ENCODE measurements at places on chromosomes 12 and 14.
A peak's percentile ranks its signal among the peaks of the same experiment; 100 is the strongest.

- DNase-seq = no peak
These were observed 4.1 kb downstream of the SIX6 start for GRCh38 chr14:60512973-60513571.

- no peak for DNase-seq
These were observed 25.4 kb downstream of the EML1 start for GRCh38 chr14:99818503-99819036.

- no peak for DNase-seq
These were observed 73.1 kb upstream of the PWP1 start for GRCh38 chr12:107612508-107612907.

DNA sequence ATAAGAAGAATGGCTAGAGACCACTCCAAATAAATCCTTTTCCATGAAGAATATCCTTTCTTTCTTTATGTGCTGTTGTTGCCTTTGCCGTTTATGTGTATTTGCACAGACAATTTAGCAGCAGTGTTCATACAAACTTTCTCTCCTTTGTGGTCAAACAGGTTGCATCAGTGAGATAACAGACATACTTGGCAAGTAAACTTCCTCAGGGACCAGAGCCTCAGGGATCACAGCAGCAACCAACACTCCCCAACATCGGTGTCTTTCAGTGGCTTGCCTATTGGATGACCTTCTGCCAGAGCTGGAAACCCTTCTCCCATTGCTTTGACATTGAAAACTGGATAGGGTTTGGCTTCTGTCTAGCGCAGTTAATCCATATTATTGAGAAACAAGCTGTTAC lies 252.2 kb downstream of the BTG1 start:
- no peak for DNase-seq

GRCh38 chr12:131116468-131117117 lies 162.9 kb downstream of the ADGRD1 start:
- DNase-seq = no peak

DNA sequence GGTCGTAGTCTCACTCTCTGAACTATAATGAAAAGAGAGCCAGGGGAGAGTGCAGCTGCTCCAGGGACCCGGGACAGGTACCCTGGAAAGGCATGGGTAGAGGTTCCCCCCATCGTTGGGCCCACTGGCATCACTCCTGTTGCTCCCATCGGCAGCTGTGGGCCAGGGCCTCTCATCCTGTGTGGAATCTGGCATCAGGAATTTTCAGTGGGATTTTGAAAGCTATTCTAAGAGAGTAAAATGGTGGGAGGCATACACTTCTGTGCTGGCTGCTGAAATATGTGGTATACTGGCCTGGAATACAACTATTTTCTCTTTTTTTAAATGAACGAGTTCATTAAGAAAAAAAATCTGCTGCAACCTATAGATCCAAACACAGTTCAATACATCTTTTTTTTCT lies 38.1 kb downstream of the EML1 start:
- no peak for DNase-seq

DNA sequence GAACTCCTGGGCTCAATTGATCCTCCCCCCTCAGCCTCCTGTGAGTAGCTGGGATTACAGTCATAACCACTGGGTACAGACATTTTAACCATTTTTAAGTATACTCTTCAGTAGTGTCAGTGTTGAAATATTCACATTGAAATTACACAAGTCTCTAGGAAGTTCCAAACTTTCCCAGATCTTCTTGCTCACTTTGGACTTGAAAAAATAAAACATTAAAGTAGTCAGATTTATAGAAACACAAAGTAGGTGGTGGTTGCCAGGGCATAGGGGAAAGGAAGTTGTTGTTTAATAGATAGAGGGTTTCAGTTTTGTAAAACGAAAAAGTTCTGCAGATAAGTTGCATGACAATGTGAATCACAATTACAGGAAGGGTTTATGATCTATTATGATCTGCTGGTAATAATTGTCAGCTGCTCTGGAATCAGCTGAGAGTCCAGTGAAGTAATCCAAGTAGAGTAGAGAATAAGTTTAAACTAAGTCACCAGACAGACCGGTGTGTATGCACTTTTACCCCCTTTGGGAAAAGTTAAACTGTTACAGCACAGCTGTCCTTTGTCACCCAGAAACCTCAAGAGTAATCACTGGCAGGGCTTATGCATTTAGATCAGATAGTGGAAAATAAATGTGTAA lies 27.4 kb downstream of the PCNX1 start:
- no peak for DNase-seq

DNA sequence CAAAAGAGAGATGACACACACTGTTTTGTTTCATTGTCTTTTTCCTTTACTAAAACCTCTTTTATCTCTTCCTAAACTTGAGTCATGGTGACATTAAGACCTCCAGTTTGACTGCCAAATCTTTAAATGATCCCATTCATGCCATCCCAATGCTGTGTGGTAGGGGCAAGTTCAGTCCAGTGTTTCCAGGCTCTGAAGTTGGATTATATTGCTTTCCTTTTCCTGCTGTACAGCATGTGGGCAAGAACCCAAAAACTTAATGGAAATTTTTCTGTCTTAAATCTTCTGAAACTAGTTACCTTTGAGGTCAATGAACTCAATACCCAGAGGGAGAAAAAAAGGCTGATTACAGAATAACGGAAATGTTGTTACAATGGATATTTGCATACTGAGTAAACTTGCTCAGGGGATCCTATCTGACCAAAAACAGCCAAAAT lies 187.1 kb upstream of the FAR2 start:
- no peak for DNase-seq

GRCh38 chr14:74786796-74787315 lies 23.7 kb downstream of the YLPM1 start:
- no peak for DNase-seq

DNA sequence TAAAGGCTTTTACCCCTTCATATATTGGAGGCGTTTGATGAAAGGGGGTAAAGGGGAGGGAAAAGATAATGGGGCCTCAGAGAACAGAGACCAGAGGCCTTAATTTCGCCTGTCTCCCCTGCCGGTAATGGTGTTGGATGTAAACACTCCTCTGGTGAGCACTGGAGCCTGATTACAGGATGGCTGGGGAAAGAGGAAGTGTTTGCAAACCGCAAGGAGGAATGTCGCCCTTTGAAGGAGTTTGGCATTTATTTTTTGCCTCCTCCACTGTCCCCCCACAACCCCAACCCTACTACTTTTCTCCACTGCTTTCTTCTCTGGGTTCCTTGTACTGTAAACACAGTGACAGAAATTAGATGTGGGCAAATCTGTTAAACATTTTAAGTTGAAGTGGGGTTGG lies 211.9 kb upstream of the TBX3 start:
- no peak for DNase-seq

GRCh38 chr12:115817389-115817788 lies 460.1 kb downstream of the MED13L start:
- DNase-seq = no peak

GRCh38 chr12:74538491-74539258 lies 1.0 kb downstream of the ATXN7L3B start:
- DNase-seq = peak; percentile 42

DNA sequence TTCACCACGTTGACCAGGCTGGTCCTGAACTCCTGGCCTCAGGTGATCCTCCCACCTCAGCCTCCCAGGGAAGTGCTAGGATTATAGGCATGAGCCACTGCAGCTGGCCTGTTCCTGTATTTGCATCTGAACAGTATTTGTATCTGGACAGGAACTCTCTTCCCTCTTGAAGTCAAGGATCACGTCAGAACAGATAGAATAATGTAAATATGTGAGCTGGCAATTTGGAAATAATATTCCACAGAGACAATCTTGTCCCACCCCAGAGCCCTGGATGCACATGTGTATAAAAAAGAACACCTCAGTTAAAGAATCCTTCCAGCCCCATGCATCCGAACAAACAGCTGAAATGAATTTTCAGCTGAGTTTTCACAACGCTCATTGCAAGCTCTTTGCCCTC lies 118.3 kb downstream of the VEZT start:
- DNase-seq = no peak

DNA sequence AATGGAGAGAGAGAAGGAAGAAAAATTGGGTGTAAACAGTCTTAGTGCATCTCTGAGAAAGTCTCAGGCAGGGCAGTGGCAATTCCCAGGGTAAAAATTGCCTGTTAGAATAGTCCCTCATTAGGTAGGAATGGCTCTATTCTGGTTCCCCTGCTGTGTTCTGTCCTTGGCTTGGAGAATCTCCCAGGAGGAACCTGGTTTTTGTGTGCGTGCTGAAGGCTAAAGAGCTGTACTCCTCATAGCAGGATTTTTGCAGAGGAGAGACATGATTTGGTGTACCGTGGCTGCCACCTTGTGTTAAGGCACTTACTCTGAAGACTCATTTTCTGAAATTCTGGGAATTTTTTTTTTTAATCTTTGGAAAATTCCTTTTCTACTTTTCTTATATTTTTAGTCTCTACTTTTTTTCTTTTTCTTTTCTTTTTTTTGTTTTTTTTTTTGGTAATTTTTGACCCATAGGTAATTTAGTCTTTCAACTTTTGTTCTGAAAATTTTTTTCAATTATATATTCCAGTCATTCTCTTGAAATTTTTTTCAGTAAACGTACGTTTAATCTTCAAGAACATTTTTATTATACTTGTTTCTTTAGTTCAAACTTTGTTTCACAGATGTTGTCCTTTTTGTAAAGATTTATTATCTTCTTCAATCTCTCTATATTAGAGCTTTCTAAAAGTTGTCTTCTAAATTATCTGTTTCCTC lies 63.8 kb downstream of the FBXO33 start:
- DNase-seq = peak; percentile 39

DNA sequence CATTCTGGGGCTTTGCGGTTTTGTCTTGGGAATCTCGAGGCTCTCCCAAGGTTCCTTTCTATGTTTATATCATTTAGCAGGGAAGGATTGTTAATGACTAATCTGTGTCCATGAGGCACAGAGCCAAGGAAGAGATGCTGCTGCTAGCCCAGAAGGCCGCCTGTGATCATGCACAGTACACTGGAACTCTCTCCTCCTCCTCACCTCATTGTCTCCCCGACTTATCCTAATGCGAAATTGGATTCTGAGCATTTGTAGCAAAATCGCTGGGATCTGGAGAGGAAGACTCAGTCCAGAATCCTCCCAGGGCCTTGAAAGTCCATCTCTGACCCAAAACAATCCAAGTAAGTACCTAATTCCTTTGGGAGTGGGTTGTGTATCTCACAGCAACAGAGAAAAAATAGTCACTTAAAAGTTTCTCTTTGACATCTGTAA lies at the start of gene NR1H4:
TSS of gene NR1H4 (plus strand) at position 151 of the 435 bp plus-strand sequence. CDS start 19,458 bp downstream, outside the sequence.
- DNase-seq = no peak

- no peak for DNase-seq
These were observed 15.0 kb upstream of the FOXG1 start for GRCh38 chr14:28751467-28752058.

DNA sequence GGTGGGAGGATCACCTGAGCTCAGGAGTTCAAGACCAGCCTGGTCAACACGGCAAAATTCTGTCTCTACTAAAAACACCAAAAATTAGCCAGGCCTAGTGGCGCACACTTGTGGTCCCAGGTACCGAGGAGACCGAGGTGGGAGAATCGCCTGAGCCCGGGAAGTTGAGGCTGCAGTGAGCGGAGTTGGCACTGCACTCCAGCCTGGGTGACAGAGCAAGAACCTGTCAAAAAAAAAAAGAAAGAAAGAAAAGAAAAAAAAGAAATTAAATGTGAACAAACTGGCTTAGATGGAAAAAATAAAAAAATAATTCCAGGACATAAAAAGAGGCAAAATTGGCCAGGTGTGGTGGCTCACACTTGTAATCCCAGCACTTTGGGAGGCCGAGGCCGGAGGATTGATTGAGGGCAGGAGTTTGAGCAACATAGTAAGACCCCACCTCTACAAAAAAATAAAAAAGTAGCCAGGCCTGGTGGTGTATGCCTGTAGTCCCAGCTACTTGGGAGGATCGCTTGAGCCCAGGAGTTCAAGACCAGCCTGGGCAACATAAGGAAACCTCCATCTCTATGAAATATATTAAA lies 3.5 kb downstream of the TMEM119 start:
- no peak for DNase-seq

GRCh38 chr14:92647797-92648279 lies 100.6 kb downstream of the LGMN start:
- no peak for DNase-seq

- no peak for DNase-seq
These were observed 1135.8 kb downstream of the BCL11B start for GRCh38 chr14:98136012-98136789.

- DNase-seq = no peak
These were observed 17.1 kb upstream of the HIGD1C start for GRCh38 chr12:50934981-50935807.

- DNase-seq = no peak
These were observed 16.1 kb downstream of the ZBTB1 start for GRCh38 chr14:64520699-64521098.

- DNase-seq = no peak
These were observed 421 bp downstream of the RTL1 start for GRCh38 chr14:100903134-100903468.

DNA sequence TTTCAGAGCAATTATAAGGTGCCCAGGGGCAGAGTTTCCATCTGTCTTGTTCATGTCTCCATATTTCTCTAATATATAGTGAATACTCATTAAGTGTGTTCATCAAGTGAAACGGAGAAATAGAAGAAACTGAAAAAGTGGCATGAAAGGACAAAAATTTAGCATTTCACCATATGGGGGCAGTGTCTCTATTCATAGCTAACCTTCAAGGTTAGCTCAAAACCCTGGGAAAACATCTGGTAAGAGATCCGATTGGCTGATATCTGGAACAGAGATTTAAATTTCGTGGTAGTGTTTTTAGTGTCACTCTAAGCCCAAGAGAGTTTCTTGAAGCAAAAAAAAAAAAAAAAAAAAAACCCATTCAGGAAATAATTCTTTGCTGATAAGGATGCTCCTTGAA lies 367.5 kb downstream of the DAD1 start:
- DNase-seq = no peak

- DNase-seq = no peak
These were observed 28.5 kb downstream of the JDP2 start for GRCh38 chr14:75456069-75456996.

DNA sequence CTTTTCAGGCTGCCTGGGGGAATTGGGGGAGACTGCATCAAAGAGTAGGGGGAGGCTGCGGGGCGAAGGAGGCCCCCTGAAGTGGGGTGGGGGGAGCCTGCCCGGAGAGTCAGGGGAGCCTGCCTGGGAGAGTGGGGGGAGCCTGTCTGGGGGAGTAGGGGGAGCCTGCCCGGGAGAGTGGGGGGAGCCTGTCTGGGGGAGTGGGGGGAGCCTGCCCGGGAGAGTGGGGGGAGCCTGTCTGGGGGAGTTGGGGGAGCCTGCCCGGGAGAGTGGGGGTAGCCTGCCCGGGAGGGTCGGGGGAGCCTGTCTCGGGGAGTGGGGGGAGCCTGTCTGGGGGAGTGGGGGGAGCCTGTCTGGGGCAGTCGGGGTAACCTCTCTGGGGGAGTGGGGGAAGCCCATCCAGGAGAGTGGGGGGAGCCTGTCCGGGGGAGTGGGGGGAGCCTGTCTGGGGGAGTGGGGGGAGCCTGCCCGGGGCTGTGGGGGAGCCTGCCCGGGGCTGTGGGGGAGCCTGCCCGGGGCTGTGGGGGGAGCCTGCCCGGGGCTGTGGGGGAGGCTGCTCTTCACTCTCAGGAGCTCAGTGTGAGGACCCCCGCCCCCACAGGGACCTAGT lies 6.5 kb upstream of the DEGS2 start:
- no peak for DNase-seq

- no peak for DNase-seq
These were observed 13.6 kb downstream of the ABCD2 start for GRCh38 chr12:39605996-39606395.
